ENCODE measurements at places on chromosomes 1 and 21. TPM values are rescaled to one million over a fixed set of nuclear protein-coding genes. Genes with fewer than 3 reads are reported as not detected.
A peak's percentile ranks its signal among the peaks of the same experiment; 100 is the strongest.

The S100A8 gene
- total RNA-seq = 110 TPM

The NMNAT2 gene
- not detected for total RNA-seq

The OLIG2 gene
- not detected for total RNA-seq

The DYNLT5 gene
- total RNA-seq = not detected

The PRDM16 gene
- not detected for total RNA-seq

- no peak overlapping the region for H3K4me3 ChIP-seq
- no peaks in the 10 kb centered on the region for H3K36me3 ChIP-seq
- no peaks in the 10 kb centered on the region for H3K27me3 ChIP-seq
- no peak for DNase-seq
- peaks cover 29% of the 10 kb centered on the region for H3K4me1 ChIP-seq
- no peak overlapping the region for H3K27ac ChIP-seq
Measured at GRCh38 chr1:8669606-8670335, 147.7 kb downstream of the RERE start.

DNA sequence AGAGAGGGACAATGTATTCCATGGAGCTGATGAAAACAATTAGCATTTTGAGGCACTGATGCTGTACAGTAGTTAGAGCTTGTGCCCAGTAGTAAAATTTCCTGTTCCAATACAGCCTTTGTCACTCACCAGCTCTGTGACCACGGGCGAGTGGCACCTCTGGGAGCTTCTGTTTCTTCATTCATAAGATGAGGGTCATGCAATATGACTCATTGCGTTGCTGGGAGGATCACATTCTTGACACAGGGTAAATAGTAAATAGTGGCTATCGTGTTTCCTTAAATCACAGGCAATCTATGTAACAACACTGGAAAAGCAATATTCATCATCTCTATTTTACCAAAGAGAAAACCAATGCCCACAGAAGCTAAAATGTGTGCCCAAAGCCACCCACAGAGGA, 4.5 kb upstream of the LRRC52 start:
- no peaks in the 10 kb centered on the region for H3K4me1 ChIP-seq
- H3K36me3 ChIP-seq = no peaks in the 10 kb centered on the region
- H3K27ac ChIP-seq = no peak overlapping the region
- DNase-seq = no peak
- H3K27me3 ChIP-seq = peaks cover 70% of the 10 kb centered on the region

- peaks cover 3% of the 10 kb centered on the region for H3K36me3 ChIP-seq
- DNase-seq = peak; percentile 22
- peaks cover 39% of the 10 kb centered on the region for H3K4me1 ChIP-seq
- H3K27me3 ChIP-seq = no peaks in the 10 kb centered on the region
- peak overlapping the region; percentile 94 for H3K27ac ChIP-seq
Measured at GRCh38 chr1:154157520-154158306, 2.8 kb upstream of the NUP210L start.

- no peaks in the 10 kb centered on the region for H3K4me1 ChIP-seq
- H3K36me3 ChIP-seq = no peaks in the 10 kb centered on the region
- DNase-seq = no peak
- H3K4me3 ChIP-seq = no peak overlapping the region
Measured at GRCh38 chr1:171115280-171115897, 24.7 kb downstream of the FMO3 start.

All from T-helper 17 cell (primary cell).